Smooth muscle cell of the umbilical artery (primary cell): ENCODE measurements at places on chromosomes 4 and X. TPM values are rescaled to one million over a fixed set of nuclear protein-coding genes. Genes with fewer than 3 reads are reported as not detected.

Gene HMGN5
- 1.2 TPM in 2 replicates for total RNA-seq

Gene ZIC3
- not detected in 2 replicates for total RNA-seq

Gene NAAA
- 35.3 and 82.8 TPM in 2 replicates for total RNA-seq

Gene TREX2
- 0.18 and 1.8 TPM in 2 replicates for total RNA-seq

Gene FAM9C
- total RNA-seq = not detected in 2 replicates

Gene CFI
- 1.2 and 9.2 TPM in 2 replicates for total RNA-seq

Gene SPRY1
- 2.6 and 5.9 TPM in 2 replicates for total RNA-seq

Gene CT45A5
- total RNA-seq = not detected in 2 replicates

Gene ENPP6
- total RNA-seq = not detected in 2 replicates

Gene COL4A6
- 9.8 and 17.7 TPM in 2 replicates for total RNA-seq

Gene VCX3A
- not detected in 2 replicates for total RNA-seq

Gene CXorf65
- total RNA-seq = not detected in 2 replicates

Gene SULT1E1
- total RNA-seq = 7.5 and 9.2 TPM in 2 replicates

Gene SMIM43
- 0.09 and 1.2 TPM in 2 replicates for total RNA-seq
